Activated CD4-positive, alpha-beta T cell treated with anti-CD3 and anti-CD28 coated beads, Interleukin-2, amount 10 ng/mL, durations not matched to agents 24 days and 14 days (primary cell): ENCODE measurements at places on chromosomes 13 and 19.

DNA sequence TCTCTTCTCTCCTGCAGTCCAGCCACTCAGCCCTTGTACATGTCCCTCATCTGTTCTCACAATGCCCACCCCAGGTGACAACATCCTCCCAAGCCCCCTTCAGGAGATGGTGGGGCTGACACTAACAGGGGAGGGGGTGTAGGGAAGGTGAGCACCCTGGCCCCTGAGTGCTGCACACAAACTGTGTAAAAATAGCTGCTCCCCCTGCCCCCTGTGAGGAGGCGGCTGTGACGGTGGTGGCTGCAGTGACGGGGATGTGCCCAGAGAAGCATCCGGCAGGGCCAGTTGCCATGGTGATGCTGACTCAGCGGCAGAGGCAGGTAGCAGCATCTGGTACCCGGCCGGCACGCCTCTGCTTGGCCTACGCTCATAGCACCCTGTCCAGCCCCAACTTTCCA is 13.0 kb upstream of the JUND start:
- DNase-seq, result peak; percentile 97

DNA sequence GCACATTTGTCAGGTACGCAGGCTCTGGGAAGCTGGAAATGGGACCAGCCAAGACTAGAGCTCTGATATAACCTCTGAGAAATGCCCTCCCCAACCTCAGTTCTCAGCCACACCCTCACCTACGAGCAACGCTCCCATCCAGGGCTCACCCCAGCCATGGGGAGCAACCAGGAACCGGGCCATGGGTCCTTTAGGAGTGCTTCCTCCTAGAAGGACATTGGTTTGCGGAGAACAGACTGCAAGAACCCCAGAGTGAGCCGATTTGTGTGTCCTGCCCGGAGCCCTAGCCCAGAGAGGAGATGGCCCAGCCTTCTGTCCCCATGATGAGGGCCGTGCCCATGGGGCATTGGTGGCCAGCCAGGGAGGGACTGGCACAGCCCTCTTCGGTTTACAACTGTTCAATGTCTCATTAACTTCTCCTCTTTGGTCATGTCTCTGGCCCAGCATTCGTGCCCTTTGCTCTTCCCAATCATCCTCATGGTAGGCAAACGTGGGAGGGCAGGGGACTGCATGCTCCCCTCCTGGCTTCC is 32.9 kb upstream of the IGSF23 start:
- no peak for DNase-seq

DNA sequence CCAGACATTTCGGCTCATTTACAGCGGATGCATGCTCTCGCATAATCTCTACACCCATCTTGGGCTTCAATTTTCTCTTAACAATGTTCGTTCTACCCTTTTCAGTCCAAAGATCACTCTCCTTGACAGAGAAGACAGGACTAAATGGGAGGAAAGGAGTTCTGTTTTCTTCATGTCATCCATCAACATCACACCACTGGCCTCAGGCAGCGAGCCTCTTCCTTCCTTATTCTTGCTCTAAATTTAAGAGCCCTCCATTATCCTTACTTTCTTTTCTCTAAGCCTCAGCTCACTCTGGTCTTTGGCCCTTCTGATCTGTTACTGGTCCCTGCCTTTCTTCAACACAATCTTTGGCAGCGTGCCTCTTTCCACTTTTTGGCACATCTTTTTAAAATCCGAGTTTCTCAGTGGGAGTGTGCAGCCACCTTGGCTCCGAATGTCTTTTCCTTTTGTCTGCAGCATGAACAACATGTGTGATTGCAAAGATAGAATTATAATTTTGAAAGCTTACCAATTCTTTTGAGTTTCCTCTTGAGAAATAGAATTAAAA is 98.7 kb downstream of the FAM216B start:
- DNase-seq, result no peak

GRCh38 chr13:51524312-51524711 is 60.0 kb upstream of the WDFY2 start:
- DNase-seq, result no peak

GRCh38 chr13:20219577-20219976 is 12.5 kb downstream of the GJB6 start:
- DNase-seq, result peak; percentile 65

- no peak for DNase-seq
Measured at GRCh38 chr19:2700660-2701360, 1.7 kb downstream of the GNG7 start.
